ENCODE measurements at places on chromosomes 3 and 15.
A peak's percentile ranks its signal among the peaks of the same experiment; 100 is the strongest.

GRCh38 chr15:67059127-67059553 lies 6.3 kb upstream of the SMAD3 start:
- DNase-seq: peak; percentile 83

GRCh38 chr15:70281811-70282307 lies 184.1 kb upstream of the TLE3 start:
- no peak for DNase-seq

DNA sequence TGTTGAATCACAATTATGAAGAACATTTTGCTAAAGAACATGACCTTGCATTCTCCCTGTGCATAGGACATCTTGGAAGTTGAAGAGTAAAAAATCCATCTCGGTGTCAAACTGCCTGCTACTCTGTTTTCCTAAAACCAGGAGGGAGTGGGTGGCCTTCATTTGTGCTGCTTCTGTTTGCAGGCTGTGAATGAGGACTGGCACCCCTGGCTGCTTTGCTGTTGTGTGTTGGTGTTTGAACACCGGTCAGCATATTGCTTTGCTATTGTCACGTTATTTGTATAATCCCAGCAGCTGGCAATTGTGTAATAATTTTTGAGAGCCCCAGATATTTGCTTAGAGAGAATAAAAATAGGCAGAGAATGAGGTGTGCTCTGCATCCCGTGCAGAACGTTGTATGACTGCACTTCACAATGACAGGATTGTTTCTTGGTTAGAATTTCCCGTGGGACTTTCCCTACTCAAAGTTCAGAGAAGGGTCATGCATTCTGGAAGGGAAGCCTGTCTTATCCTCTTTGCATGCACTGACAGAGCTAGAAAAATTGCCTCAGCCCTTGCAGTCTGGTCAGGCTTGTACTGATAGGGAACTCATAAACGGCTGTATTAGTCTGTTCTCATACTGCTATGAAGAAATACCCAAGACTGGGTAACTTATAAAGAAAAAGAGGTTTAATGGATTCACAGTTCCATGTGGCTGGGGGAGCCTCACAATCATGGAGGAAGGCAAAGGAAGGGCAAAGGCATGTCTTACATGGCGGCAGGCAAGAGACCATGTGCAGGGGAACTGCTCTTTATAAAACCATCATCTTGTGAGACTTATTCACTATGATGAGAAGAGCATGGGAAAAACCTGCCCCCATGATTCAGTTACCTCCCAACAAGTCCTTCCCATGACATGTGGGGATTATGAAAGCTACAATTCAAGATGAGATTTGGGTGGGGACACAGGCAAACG lies 16.3 kb downstream of the SV2B start:
- no peak for DNase-seq

DNA sequence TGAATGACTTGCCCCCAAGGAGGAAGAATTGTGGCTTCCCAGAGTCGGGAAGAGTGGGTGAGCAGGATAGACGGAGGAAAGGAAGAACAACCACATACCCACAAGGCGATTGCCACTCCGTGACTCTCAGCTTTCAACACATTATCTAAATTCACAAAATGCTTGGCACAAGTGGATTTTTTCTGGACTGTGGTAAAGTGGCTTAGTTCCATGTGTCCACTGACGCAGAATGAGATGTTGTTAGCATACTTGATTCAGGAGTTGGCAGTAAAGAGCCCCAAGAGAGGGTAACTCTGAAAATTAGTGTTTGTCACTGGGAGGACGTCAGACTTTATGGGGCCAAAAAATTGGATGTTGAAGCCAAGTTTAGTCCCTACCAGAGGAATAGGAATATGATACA lies 198.8 kb upstream of the CTNNB1 start:
- no peak for DNase-seq

DNA sequence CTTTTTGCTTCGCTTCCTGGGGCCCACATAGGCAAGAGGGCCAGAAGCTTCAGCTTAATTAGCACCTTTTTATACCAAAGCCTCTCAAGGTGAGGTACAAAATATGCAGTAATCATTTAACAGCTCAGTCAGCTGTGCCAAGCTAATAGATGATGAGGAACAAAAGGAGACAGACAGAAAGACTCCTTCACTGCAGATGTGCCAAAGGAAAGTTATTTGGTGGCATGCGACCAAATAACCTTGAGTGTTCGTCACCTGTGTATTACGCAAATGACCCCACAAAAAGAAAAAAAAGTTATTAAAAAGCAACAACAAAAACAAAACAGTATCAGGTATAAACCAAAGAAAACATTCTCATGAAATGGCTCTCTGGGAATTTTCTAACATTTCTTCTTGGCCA lies 325.8 kb upstream of the IGF1R start:
- no peak for DNase-seq

GRCh38 chr3:160665784-160666526 lies 11.0 kb upstream of the ARL14 start:
- DNase-seq: peak; percentile 15

- DNase-seq: no peak
These were observed 64.9 kb upstream of the MYO5C start for GRCh38 chr15:52360229-52361203.

GRCh38 chr3:52277972-52278509 lies 408 bp downstream of the WDR82 start:
- DNase-seq: peak; percentile 60

GRCh38 chr15:75349851-75350588 lies 3.2 kb downstream of the NEIL1 start:
- DNase-seq: peak; percentile 20
